ENCODE measurements at places on chromosomes 11 and 22.

DNA sequence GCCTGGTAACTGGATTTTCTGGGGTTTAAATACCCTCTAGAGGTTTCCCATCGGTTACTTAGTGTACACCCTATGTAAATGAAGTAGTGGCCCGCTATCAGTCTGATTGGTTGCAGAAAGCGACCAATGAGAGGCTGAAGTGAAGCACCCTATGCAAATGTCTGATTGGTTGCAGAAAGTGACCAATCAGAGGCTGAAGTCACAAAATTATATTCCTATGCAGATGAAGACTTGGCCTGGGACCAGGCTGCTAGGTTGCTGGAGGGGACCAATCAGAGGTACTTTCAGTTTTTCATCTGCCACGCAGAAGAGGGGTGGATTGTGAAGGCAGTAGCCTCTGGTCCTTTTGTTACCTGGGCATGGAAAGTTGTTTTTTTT is 134.8 kb downstream of the TBC1D22A start:
- DNase-seq, result no peak

DNA sequence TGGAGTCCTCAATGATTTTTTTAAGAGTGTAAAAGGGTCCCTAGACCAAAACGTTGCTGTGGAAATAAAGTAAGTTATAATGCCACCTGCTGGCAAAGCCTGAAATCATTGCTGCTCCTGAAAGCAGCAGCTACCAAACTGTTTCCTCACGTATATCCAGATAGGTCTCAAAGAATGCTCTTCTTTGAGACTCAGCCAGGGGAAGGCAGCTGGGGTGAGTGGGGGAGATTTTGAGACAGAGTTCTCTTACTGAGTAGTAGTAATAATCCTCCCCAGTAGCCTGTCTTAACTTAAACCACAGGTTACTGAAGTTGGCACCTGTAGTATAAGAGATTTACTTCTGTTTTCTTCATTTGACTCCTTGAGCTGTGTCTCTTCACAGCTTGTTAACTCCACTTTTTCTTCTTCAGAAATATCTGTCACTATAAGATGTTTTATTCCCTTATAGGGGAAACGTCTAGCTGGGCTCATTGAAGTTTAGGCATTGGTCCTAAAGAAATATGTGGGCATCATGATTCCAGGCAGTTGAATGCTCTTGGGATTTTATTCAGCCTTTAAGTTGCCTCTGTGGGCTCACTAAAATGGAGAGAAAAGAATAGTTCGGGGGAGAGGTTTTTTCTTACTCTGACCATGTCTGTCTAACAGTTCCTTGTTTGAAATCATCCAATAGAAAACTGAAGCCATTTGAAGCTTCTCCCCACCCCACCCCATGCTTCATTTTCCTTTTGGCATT is 77.9 kb downstream of the BTBD10 start:
- DNase-seq, result no peak

DNA sequence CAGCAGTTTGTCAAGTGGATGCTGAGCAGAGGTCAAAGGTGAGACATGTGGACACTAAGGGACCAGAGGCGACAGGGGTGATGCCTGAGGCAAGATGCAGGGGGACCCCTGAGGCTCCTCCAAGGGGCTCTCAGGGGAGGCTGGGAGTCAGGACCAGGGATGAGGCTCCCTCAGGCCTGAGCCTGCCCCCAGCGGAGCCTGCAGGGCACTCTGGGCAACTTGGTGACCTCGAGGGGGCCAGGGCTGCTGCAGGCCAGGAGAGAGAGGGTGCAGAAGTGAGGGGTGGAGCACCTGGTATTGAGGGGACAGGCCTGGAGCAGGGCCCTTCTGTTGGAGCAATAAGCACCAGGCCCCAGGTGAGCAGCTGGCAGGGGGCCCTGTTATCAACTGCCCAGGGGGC is 6.1 kb downstream of the EHBP1L1 start:
- DNase-seq, result no peak

DNA sequence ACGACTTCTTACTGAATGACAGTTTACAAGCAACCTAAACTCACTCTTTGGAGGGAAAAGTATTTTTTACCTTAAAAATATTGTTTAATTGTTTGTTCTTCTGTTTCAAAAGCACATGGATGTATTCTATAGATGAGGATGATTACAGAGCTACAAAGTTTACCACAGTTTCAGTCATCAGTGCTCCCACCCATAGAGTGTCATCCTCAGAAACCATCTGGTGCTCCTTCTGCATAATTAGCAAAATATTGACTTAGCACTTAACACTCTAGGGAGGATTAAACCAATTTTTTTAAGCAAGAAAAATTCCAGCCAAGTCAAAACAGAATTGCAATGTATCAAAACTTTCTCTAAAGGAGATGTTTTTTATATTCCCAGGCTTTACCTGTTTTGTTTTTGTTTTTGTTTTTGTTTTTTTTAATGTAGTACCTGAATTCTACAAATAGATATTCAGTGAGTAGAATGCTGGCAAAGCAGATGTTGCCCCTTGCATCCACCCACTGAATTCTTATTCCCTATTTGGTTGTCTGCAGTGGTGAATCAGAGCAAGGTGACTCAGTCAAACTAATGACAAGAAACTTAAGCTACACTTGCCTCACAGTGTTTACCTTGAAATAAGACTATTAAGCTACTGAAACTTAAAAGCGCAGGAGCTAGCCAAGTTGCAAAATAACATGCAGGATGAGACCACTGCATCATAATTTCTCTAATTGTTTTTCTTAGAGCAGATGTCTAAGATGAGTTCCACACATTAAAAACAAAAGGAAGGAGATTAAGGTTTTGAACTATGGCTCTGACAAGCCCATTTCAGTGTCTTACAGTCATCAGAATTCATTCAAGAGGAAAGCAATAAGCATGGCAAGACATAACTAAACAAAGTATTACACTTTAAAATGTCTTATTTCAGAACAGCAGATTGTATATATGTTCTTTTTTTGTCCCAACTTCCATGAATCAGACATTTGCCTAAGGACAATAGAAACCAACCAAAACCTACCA is 155.1 kb upstream of the SOX6 start:
- no peak for DNase-seq

- DNase-seq, result no peak
Measured at GRCh38 chr11:30481330-30481729, 104.8 kb downstream of the MPPED2 start.

DNA sequence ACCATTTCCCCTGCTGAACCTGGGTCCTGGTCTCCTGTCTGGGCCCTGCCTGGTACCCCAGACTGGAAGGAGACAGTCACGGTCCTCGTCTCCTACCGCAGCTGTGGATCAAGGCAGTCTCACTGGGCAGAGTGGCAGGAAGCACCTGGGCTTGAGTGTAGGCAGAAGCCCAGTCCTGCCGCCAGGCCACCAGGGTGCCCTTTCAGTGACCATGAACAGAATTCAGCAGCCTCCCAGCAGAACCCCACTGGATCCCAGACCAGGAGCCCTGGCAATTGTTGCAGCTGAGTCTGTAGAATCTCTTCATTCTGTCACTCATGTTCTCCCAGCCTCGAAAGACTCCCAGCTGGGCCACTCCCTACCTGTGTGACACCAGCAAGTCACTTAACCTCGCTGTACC is 25.5 kb upstream of the CREB3L1 start:
- DNase-seq, result peak; percentile 41

GRCh38 chr11:59724066-59724465 is 10.4 kb upstream of the OR10V1 start:
- no peak for DNase-seq

GRCh38 chr11:13438291-13438690 is 24.7 kb downstream of the BTBD10 start:
- no peak for DNase-seq

DNA sequence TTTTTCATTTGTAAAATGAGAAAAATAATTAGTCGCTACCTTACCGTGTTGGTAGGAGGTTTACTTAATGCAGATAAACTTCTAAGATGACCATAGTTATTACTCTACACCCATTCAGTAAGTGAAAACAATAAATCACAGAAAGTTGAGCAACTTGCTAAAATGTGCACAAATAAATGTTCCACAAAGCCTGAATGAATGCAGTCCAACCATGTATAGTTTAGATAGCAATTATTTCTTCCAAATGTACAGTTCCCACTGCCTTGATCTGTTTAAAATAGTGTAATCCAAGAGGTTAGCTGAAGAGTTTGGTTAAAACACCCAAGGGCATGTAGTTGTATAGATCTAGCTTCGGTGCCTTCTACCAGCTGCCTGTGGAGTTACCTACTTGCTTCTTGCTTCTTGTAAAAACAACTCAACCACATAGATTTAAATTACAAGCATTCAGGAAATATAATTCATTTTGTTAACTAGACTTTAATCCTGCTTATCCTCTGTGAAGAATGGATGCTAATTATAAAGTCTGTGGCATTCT is 106.3 kb upstream of the CARD18 start:
- DNase-seq, result no peak

DNA sequence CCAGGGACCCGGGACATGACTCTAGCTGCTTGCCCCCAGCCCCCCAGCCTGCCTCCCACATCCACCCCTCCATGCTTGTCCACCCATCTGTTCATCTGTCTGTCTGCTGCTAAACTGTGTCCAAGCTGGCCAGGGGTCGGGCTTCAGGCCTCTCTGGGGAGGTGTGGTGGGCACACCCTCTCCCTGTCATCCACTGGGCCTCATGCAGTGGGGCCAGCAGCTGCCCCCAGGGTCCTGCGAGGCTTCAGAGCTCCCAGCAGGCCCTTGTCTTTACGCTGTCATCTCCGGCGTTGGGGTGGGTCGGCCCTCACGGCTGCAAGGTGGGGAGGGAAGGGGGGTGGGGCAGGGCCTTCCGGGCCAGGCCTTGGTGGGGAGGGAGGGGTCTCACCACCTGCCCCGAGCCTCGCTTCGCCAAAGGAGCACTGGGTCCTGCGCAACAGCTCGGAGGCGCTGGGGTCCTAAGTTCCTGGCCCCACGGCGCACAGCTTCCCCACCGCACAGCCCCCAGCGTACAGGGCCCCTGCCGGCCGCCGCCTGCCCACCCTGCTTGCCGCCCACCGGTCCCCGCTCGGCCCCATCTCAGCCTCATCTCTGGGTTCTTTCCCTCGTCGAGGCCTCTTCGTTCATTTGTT is 26.7 kb downstream of the MOB2 start:
- no peak for DNase-seq

GRCh38 chr22:35322126-35322525 is 22.4 kb downstream of the TOM1 start:
- DNase-seq, result no peak

Data from activated effector memory CD4-positive, alpha-beta T cell treated with anti-CD3 and anti-CD28 coated beads, Interleukin-2, amount 50 U/mL, for 16 hours (primary cell).